ENCODE measurements at places on chromosomes 2 and 18.

GRCh38 chr2:108377401-108377800 is 353 bp upstream of the SULT1C4 start:
- no peak for DNase-seq

GRCh38 chr2:160289126-160289525 is 89.1 kb upstream of the ITGB6 start:
- no peak for DNase-seq

DNA sequence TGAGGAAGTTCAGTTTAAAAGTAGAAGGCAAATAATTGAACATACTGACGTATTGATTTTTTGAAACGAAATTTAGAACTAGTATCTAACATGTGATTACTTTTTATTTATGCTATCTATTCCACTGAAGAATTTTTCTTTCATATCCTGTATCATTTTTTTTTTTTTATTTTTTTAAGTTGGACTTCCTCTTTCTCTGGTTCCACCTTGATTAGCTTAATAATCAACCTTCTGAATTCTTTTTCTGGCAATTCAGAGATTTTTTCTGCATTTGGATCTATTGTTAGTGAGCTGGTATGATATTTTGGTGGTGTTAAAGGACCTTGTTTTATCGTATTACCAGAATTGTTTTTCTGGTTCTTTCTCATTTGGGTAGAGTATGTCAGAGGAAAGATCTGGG is 411.2 kb downstream of the SOX11 start:
- DNase-seq: no peak

DNA sequence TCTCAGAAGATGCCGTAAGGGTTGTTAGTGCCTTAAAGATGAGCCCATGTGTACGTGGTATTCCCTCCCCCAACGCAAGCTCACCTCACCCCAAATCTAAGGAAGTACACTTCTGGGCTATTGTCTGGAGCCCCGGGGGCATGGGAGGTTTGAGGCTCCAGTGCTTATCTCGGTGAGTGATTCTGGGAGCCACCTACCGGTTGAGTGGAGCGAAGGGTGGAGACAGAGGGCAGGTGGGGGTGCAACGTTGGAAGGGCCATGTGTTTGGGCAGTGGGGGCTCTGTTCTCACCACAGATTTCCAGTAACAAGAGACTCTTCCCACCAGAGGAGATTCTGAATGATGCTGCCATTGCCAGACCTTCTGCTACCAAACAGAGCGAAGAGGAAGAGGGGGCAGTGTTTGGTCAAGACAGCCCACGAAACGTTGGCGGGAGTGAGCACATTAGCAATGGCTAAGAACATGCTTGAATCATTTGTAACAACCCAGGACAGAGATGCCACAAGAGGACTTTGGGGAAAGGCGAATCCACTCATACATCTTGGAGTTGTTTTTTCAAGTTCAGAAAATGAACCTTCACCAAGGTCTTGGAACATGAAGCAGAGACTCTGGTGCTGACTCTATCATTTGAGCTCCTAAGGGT is 38.7 kb downstream of the TWIST2 start:
- DNase-seq: no peak

- DNase-seq: no peak
Observed at GRCh38 chr2:8126783-8127182, 555.1 kb upstream of the ID2 start.

DNA sequence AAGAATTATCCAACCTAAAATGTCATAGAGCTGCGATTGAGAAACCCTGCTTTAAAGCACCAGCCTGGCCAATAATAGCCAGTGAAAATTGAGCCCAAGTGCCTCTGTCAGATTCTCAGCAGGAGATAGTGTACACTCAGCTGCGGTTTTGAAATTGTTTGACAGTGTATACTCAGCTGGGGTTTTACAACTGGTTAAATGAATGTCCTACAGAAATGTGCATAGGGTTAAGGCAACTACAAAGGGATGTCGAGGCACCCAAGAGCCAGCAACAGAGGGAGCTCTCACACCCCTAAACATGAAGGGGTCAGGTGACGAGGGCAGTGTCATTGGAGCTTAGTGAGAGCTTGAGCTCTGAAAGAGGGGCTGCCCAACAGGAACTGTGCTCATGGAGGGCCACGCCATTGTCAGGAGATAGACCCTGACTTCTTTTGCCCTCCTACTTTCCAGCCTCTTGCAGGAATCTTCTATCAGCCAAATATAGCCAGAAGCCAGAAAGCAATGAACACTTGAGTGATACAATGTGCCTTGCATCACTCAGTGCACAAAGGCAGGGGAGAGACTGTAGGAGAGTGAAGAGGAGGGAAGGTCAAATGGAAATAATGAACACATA is 15.1 kb downstream of the ACTG2 start:
- no peak for DNase-seq

- DNase-seq: no peak
Observed at GRCh38 chr2:127627740-127628571, 18.0 kb upstream of the GPR17 start.

- DNase-seq: no peak
Observed at GRCh38 chr2:10343658-10344057, 41.0 kb downstream of the HPCAL1 start.

GRCh38 chr2:144274131-144274530 is 245.8 kb downstream of the ZEB2 start:
- DNase-seq: no peak

- no peak for DNase-seq
Observed at GRCh38 chr2:98377544-98377943, 31.3 kb downstream of the CNGA3 start.

DNA sequence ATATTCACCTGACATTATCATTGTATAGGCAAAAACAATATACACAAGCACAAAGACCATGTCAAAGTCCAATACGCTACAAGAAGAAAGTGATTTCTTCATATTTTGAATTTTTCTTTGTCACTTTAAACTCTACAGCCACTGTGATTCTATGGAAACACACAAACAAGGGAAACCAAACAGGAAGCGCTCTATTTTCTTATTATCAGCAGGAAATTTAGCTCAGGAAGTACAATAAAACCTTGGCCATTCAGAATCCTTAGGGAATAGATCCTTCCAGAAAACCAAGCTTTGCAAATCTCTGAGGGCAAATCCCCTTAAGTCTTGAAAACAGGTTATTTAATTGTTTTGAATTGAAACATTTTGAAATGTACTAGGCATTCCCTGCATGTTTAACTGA is 336.2 kb downstream of the EPHA4 start:
- DNase-seq: no peak

DNA sequence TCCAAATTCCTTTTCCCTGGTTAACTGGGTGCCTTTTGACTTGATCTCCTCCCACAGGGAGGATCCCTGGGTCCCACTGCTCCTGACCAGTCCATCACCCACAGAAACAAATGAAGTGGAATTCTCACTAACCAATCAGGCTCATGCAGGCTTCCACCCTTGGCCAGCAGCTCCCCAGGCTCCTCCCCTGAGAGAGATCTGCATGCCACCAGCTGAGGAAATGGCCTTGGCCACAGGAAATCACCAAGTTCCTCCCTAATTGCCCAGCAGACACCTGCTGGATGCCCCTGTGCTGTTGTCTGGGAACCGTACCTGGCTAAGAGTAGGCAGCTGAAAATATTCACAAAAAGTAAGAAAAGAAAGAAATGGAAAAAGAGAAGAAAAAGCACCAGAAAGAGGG is 207.4 kb downstream of the NCK2 start:
- DNase-seq: no peak

GRCh38 chr2:105783972-105784371 is 39.3 kb downstream of the NCK2 start:
- DNase-seq: no peak

All from stimulated activated CD8-positive, alpha-beta memory T cell treated with anti-CD3 and anti-CD28 coated beads, Interleukin-15, amount 100 ng/mL, for 24 hours (primary cell).